ENCODE measurements at places on chromosomes 11 and 22.

GRCh38 chr22:50735739-50736030 is 2.3 kb upstream of the ACR start:
- DNase-seq: no peak

DNA sequence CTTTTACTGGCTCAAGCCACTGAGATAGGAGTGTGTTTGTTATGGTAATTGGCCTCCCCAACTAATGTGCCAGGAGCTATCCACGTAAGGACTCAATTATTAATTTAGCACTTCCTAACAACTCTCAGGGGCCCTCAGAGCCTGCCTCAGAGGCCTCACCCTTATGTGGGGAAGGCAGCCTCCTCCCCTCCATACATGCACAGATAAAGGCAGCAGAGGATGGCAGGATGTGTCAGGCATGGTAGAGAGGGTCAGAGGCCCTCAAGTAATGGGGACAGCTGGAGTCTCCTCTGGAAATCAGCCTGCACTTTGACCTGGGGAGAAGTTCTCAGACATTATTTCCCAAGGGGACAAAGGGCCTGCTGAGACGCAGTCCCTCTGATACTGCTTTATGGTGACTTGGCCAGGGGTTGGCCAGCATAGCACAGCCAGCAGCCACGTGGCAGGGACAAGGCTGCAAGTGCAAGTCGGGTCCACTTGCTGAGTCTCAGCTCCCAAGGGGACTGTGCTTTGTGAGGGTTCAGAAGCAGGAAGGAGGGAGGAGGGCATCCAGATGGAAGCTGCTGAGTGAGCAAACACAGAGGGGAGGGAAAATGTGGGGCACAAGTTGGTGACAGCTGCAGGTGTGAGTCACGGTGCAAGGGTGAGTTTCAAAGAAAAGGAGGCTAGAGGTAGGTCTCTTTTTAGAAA is 17.0 kb downstream of the MOGAT2 start:
- peak; percentile 16 for DNase-seq

GRCh38 chr11:12066056-12066798 is 44.2 kb upstream of the MICAL2 start:
- DNase-seq: no peak

DNA sequence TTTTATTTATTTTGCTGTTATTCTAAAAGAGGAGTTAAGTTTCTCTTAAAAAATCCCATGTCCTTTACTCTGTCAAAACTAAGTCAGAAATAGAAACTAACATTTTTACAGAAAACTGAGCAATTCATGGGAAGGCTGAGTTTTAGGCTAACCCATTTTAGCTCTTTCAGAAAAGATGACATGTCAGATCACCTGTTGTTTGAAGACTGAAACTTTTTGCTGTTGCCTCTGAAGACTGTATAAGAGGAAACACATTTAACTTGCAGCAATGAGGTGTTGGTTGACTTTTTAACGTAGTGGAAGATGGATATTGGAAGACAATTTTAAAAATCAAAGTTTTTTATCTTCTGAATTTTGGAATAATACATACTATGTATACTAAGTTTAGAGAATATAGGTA is 115.4 kb downstream of the METTL15 start:
- no peak for DNase-seq

- peak; percentile 38 for DNase-seq
Observed at GRCh38 chr11:96338910-96339705, 3.9 kb downstream of the MAML2 start.

DNA sequence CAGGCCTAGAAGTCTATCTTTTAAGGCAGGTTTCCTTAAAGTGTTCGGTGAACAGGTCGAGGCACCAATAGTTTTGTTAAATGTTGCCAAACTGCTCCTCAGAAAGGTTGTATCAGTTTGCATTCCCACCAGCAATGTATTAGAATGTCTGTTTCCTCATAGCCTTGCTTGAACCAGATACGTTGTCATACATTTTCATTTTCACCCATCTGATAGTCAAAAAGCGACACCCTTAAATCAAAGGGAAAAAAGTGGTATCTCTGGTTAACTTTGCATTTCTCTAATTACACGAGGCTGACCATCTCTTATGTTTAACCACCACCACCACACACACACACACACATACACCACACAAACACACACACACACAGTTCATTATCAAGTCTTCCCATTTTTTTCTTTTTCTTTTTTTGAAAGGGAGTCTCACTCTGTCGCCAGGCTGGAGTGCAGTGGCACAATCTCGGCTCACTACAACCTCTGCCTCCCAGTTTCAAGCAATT is 16.3 kb downstream of the PRR14L start:
- DNase-seq: no peak

DNA sequence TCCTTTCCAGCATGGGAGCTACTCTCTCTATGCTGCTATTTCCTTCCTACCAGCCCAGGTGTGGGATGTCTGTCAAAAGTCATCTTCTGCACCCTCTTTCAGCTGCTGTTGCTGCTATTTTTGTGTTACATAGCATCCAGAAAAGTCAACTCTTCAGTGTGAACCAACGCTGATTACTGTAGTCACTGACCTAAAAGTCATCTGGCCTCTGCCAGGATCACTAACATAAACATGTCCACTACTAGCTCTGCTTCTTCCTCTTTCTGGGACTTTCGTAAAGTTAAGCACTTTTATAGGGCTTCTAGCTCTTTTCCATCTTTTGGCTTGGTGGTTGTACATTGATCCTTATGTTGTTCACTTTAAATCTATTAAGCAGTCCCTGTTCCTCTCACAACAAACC is 90.2 kb upstream of the CARD18 start:
- no peak for DNase-seq

- DNase-seq: no peak
Observed at GRCh38 chr22:46393873-46394272, 58.4 kb downstream of the TRMU start.

DNA sequence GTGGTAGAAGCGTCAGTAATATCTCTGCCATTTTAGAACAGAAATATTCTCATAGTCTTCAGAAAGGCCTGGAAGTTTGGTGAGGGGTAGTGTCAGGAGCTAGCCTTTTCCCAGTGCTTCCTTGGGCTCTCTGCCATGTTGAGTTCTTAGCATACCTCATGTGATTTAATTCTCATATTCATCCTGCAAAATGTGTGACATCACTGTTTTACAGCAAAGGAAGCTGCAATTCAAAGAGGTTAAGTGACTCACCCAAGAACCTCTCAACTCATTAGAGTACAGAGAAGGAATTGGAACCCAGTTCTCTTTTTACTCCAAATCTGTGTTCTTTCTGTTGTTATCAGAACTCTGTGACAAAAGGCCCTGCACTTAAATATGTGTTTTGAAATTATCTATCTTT is 72.1 kb downstream of the RNF169 start:
- DNase-seq: no peak

- DNase-seq: no peak
Observed at GRCh38 chr11:126257764-126258163, 10.9 kb downstream of the SRPRA start.

- DNase-seq: no peak
Observed at GRCh38 chr11:133827556-133827955, 17.8 kb downstream of the SPATA19 start.

- DNase-seq: peak; percentile 52
Observed at GRCh38 chr11:534396-535209, 773 bp downstream of the HRAS start.

GRCh38 chr11:134158023-134158422 is 65.7 kb downstream of the NCAPD3 start:
- no peak for DNase-seq

DNA sequence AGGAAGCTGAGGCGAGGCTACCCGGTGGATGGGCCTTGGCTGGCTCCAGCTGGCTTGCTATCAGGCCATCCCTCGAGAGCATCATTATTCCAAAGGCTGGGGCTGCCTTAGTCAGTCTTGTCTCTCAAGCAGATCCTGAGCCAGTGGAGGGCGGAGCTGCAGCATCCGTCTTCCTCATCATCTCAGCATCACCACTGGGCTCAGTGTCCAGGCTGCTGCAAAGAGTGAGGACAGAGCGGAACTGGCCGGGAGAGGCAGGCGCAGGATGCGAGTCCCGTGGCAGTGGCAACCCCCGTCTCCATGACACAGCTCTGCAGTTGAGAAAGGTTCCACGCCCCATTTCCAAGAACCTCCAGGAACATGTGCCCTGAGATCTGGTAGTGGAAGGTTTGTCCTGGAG is 4.4 kb downstream of the TP53I11 start:
- DNase-seq: no peak

GRCh38 chr11:45512471-45513148 is 152.8 kb downstream of the CHST1 start:
- no peak for DNase-seq

GRCh38 chr11:1881442-1882264 is 10.0 kb downstream of the PRR33 start:
- peak; percentile 31 for DNase-seq

- no peak for DNase-seq
Observed at GRCh38 chr11:113570906-113571305, 95.7 kb upstream of the DRD2 start.

- DNase-seq: no peak
Observed at GRCh38 chr11:94537031-94537600, 6.6 kb upstream of the FUT4 start.

DNA sequence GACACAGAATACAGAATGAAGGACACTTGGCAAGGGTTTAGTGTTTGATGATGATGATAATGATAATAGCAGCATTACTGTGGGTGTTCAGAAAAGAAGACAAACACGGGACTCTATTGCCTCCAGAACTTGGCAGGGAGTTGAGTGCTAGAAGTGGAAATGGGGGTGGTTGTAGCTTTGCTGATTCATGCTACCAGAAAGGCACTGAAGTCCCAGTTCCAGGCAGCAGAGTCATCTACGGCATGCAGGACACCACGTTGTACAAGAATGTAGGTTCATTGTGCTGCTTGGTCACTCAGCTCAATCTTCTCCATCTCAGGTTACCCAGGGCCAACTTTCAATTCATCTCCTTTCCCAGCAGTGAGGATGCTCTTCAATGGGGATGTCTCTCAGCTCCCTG is 115.7 kb downstream of the NTM start:
- no peak for DNase-seq

- DNase-seq: no peak
Observed at GRCh38 chr11:107704451-107704850, 7.4 kb downstream of the SLN start.

DNA sequence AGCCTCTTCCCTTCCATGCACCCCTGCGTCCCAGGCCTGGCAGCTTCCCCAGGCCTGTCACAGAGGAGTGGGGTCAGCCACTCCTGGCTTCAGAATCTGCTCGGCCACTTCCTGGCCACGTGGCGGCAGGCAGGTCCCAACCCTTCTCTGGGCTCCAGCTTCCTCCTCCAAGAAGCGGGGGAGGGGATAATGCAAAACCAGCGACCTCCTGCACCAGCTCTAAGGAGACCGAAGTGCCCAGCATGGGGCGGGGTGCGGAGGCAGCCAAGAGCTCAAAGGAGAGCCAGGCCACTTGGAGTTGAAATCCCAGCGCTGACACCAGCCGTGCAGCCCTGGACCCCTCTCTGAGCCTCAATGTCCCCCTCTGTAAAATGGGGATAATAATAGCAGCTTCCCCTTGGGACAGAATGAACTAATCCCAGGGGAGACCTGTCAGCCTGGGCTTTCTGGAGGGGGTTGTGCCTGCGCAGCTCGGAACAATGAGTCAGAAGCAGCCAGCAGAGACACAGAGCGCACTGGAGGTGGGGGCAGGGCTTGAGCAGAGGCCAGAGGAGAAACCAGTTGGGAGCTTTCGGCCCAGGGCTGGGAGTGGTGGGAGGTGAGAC is 22.8 kb upstream of the PICK1 start:
- DNase-seq: no peak

DNA sequence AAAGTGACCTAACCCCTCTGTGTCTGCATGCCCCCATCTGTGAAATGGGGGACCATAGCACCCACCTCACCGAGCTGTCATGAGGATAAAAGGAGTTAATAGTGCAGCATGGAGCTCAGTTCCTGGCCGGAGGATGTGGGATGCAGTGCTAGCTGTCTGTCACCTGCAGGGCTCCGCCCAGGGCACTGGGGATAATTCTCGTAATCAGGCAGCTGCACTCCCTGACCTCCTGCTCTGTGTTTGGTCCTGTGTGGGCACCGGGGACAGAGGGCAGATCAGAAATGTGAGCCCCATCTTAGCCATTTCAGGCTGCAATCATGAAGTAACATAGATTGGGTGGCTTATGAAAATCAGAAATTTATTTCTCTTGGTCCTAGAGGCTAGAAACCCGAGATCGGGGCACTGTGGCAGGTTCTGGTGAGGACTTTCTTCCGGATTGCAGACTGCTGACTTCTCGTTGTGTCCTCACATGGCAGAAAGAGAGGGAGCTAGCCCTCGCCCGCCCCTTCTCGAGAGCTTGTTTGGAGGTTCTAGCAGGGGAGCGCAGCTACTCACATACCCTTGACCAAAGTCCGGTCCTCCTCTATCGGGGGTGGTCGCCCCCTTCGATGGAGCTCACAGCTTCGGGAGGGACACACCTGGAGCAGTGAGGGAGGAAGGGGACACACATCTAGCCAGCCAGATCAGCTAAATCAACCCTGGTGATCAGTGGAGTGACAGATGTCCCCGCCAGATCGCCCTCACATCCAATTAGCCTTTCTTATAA is 3.2 kb downstream of the KCTD17 start:
- DNase-seq: no peak

All from activated CD4-positive, CD25-positive, alpha-beta regulatory T cell treated with anti-CD3 and anti-CD28 coated beads, Interleukin-2, amount 50 U/mL, for 72 hours (primary cell).